ENCODE measurements at places on chromosomes 5 and 9.

- no peak overlapping the region for H3K27ac ChIP-seq
- no peaks in the 10 kb centered on the region for H3K36me3 ChIP-seq
- no peaks in the 10 kb centered on the region for H3K27me3 ChIP-seq
- H3K4me3 ChIP-seq: no peak overlapping the region
- no peak for DNase-seq
Measured at GRCh38 chr5:95840956-95841705, 18.6 kb upstream of the GLRX start.

DNA sequence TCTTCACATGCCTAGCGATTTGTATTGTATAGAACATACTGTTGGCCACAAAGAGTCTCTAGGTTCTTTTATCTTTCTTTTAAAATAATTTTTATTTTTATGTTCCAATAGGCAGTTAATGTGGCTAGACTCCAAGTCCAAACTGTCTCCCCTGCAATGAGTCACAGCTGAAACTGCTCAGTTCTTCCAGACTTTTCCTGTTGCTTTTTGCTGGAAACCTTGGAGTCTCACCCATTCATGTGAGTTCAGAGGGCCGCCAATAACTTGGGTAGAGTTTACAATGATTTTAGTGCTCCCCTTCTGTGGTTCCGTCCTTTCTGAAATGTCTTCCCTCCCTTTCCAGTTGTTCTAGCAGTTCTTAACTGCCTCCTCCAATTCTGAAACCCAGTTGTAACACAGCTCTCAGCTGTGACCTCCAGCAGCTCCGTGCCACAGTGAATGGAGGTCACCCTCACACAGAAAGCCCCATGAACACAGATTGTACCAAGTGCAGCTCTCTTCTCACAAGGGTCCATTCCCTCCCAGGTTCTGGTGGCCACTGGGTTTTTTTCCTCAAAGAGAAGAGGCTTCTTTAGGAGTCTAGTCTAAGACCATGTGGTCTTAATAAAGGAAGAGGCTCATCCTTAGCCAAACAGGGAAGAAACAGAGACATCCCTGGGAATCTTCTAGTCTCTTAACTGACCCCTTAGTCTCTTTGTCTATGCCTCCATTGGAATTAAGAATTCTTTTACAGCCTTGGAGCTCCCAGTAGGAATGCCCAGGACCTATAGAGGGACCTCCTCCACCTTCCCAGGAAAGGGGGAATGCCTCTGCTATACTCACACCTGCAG is 198.5 kb downstream of the SPOCK1 start:
- H3K4me1 ChIP-seq: no peaks in the 10 kb centered on the region
- H3K27me3 ChIP-seq: no peaks in the 10 kb centered on the region
- no peaks in the 10 kb centered on the region for H3K36me3 ChIP-seq
- H3K27ac ChIP-seq: no peak overlapping the region
- H3K4me3 ChIP-seq: no peak overlapping the region

DNA sequence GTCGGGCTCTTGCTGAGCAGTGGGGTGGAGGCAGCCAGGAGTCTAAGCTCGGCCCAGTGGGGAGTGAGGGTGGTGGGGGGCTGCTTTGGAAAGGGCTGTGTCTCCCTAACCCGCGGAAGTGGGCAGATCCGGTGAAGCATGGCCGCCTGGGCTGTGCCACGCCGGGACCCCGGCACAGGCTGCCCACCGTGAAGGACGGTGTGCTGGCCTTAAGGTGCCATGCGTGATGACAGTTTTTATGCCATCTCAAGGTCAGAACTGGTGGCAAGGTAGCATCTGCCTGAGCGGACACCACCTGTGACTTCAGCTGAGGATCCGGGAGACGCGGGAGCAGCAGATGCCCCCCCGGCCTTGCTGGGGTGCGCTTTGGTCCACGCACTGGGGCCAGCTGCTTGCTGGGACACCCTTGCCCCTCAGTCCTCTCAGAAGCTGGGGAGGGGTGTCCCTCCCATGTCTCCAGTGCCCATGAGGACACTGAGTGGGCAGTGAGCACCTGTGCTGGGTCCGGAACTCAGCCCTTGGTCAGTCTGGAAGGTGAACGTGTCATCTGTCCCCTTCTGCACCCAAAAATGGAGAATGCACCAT is 53.9 kb downstream of the AHRR start:
- no peak overlapping the region for H3K4me3 ChIP-seq
- peaks cover 11% of the 10 kb centered on the region for H3K27me3 ChIP-seq
- no peak overlapping the region for H3K27ac ChIP-seq
- peaks cover 9% of the 10 kb centered on the region for H3K4me1 ChIP-seq
- H3K36me3 ChIP-seq: no peaks in the 10 kb centered on the region

GRCh38 chr5:145938776-145939539 is 2.6 kb downstream of the SH3RF2 start:
- H3K27me3 ChIP-seq: no peaks in the 10 kb centered on the region
- H3K27ac ChIP-seq: no peak overlapping the region
- H3K36me3 ChIP-seq: no peaks in the 10 kb centered on the region
- peaks cover 25% of the 10 kb centered on the region for H3K4me1 ChIP-seq

GRCh38 chr5:93164690-93165089 is 416.3 kb downstream of the NR2F1-AS1 start:
- DNase-seq: no peak
- no peak overlapping the region for H3K27ac ChIP-seq
- H3K4me1 ChIP-seq: peaks cover 3% of the 10 kb centered on the region
- no peaks in the 10 kb centered on the region for H3K27me3 ChIP-seq

DNA sequence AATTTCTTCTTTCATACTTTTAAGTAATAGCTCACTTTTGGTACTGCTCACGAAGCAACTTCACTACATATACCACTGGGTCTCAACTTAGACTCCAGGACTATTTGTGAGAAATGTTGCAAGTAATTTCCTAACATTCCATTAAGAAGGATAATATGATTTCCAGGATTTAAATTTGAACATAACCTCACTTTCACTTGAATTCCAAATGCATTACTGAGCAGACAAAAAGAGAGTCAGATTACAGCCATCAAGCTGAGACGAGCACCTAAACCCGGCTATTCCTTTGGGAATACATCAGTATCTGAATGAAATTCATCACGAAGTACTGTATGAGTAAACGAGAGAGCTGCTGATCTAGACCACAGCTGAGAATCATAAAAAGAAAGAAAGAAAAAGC is 47.3 kb downstream of the LIFR start:
- no peak for DNase-seq
- H3K27ac ChIP-seq: no peak overlapping the region
- H3K36me3 ChIP-seq: peaks cover 1% of the 10 kb centered on the region

DNA sequence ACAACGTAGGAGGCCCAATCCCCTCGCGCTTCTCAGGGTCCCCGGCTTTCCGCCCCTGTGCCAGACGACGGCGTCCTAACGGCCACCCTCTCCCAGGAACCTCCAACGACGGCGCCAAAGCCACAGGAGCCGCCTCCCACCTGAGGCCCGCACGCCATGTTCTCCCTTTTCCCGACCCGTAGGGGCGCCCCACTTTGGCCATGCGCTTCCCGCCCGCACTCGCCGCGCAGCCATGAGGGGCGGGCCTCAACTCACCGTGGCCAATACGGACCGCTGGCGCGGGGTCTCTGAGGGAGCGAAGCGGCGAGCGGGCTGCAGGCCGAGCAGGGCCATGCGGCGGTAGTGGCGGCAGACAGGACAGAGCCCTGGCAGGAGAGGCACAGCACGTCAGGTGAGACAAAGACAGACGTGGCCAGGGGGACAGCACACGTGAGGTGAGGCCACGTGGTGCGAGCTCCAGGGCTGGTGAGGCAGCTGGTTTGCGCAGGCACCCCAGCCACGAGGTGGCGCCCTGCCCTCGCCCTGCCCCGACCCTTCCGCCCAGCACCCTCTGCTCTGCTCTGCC is 1005.5 kb upstream of the PTPRD start:
- no peaks in the 10 kb centered on the region for H3K4me1 ChIP-seq

DNA sequence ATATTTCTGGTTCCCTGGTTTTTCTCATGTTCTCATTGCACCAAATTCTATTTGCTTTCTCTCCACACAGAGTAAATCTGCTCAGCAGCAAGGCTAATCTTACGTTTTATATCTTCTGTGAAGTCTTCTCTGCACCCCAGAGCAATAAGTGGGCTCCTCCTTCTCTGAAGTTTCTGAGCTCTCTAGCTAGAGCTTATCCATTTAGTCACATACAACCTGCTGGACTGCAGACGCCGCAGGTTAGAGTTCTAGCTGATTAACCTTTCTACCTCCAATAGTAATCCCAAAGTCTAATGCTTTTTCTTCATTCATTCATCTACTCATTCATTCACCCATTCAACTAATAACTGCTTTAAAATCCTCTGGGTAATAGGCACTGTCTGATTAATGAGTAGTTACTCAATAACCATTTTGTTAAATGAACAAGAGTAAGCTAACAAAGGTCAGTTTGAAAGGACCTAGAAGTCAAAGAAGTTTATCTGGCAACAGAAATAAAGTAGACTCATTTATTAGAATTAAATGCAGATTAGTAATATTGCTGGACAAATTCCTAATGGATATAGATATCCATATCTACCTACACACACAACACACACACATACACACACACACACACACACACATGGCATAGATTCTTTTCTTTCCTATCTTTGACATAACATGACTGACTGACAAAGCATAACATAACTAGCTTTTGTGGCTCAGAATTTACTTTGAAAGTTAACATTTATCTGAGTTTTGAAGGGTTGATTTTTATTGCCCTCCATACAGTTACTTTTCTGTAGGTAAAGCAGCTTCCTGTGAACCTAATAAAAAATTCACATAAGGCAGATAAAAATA is 984.6 kb upstream of the SEMA6A start:
- no peak overlapping the region for H3K27ac ChIP-seq
- no peaks in the 10 kb centered on the region for H3K27me3 ChIP-seq
- no peak overlapping the region for H3K4me3 ChIP-seq
- H3K4me1 ChIP-seq: no peaks in the 10 kb centered on the region
- no peaks in the 10 kb centered on the region for H3K36me3 ChIP-seq

DNA sequence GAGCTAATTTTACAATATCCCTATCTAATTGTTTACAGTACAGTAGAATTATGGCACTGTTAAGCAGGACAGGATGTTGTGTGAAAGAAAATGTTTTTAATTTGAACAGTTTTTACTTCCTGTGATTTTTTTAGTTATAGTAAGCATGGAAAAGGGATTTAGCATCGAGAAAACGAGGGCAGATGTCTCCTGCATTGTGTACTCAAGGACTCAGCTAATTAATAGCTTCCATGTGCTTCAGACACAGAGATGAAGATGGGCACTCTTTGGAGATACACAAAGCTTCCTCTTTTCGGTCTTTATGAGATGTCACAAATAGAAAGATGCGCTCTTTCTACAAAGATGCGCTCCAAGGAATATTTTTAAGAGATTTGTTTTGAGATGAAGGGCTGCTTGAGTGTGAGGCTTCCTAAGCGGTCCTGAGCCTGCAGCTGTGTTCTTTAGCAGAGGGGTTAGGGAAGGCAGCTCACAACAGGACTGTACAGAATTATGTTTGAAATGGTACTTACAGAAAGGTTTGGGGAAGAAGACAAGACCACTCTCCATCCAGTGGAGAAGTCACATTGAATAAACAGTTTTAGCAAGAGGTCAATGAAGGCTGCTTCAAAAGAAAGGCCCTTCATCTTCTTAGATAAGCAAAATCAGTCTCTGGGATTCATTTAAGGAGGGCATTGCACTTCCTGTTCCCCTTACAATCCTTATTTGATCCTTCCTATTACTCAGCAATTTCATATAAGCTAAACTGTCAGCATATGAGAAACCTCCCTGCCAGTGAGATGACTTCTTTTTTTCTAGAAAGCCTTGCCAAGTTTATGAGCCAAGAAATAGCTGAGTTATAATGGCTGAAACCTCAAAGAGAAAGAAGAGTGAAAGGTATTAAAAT is 311.5 kb downstream of the EFNA5 start:
- no peaks in the 10 kb centered on the region for H3K27me3 ChIP-seq
- H3K36me3 ChIP-seq: no peaks in the 10 kb centered on the region
- DNase-seq: no peak
- H3K4me1 ChIP-seq: no peaks in the 10 kb centered on the region
- no peak overlapping the region for H3K4me3 ChIP-seq

- no peak overlapping the region for H3K27ac ChIP-seq
- no peak overlapping the region for H3K4me3 ChIP-seq
- DNase-seq: peak; percentile 76
- no peaks in the 10 kb centered on the region for H3K4me1 ChIP-seq
- H3K36me3 ChIP-seq: peaks cover 13% of the 10 kb centered on the region
- no peaks in the 10 kb centered on the region for H3K27me3 ChIP-seq
Measured at GRCh38 chr9:35035851-35036701, 36.3 kb downstream of the VCP start.

- no peak overlapping the region for H3K27ac ChIP-seq
- DNase-seq: no peak
- H3K4me3 ChIP-seq: no peak overlapping the region
- H3K27me3 ChIP-seq: no peaks in the 10 kb centered on the region
- no peaks in the 10 kb centered on the region for H3K36me3 ChIP-seq
Measured at GRCh38 chr9:98287384-98287783, 31.9 kb upstream of the TBC1D2 start.

DNA sequence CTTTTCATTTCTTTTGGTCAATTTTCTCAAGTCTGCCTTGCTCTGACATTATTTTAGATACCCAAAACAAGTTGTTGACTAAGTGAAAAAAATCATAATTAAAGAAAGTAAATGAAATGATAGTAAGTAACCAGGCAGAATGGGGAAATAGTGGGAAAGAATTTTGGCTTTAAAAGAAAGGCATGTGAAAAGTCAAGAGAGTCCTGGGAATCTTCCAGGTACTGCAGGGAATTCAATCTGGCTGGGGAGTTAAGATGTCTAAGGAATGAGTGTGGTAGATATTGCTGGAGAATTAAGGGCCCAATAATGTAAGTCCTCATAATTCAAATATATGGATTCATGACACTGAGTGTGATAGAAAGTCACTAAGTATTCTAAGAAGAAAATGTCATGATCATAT is 123.1 kb upstream of the PAPPA start:
- H3K4me3 ChIP-seq: no peak overlapping the region
- H3K27ac ChIP-seq: no peak overlapping the region
- DNase-seq: no peak
- H3K4me1 ChIP-seq: no peaks in the 10 kb centered on the region
- no peaks in the 10 kb centered on the region for H3K27me3 ChIP-seq

DNA sequence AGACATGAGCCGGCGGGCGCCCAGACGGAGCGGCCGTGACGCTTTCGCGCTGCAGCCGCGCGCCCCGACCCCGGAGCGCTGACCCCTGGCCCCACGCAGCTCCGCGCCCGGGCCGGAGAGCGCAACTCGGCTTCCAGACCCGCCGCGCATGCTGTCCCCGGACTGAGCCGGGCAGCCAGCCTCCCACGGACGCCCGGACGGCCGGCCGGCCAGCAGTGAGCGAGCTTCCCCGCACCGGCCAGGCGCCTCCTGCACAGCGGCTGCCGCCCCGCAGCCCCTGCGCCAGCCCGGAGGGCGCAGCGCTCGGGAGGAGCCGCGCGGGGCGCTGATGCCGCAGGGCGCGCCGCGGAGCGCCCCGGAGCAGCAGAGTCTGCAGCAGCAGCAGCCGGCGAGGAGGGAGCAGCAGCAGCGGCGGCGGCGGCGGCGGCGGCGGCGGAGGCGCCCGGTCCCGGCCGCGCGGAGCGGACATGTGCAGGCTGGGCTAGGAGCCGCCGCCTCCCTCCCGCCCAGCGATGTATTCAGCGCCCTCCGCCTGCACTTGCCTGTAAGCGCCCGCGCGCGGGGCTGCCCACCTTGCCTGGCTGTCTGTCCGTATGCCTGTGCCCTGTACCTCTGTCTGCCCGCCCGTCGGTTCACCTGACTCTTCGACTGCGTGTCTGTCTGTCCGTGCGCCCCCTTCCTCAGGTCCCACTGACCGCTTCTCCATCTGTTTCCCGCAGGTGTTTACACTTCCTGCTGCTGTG is 412 bp downstream of the FGF18 start:
- H3K27ac ChIP-seq: no peak overlapping the region
- no peaks in the 10 kb centered on the region for H3K36me3 ChIP-seq
- H3K27me3 ChIP-seq: peaks cover 33% of the 10 kb centered on the region
- H3K4me1 ChIP-seq: peaks cover 11% of the 10 kb centered on the region
